SK-N-SH (cell line): ENCODE measurements at places on chromosomes 6 and 20.

DNA sequence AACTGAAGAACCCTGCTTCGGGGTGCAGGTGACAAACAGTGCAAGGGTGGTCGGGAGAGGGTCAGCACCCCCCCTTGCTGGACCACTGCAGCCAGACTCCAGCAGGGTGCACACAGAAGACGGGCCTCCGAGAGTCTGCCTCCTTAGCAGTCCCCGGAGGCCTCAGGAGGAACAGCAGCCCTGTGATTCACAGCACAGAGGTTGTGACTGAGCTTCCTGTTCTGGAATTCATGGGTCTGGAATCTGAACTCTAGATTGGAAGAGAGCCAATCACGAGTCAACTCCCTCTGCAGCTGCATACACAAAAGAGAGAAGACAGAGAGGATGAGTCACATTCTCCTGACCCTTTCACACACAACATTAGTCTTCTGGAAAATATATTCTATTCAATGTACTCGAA, 249.0 kb upstream of the OPRM1 start:
- DNase-seq, result peak; percentile 20

GRCh38 chr6:150813319-150813992, 52.0 kb upstream of the MTHFD1L start:
- no peak for DNase-seq

DNA sequence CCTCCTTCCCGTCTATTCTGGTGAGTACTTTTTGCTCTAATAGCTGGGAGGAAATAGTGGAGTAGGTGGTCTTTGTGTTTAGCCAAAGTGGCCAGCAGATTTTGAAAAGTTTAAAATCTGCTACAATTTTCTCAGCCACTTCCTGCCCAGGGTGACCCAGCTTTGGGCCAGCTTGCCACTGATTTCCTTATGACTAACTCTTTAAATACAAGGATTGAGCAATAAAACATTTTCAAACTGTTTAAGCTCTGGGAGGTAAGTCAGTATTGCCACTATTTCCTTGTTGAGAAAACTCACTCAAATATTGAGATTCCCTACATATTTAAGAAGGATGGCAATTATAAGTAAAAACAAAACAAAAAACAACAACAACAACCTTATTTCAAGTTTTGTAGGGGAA, 54.5 kb downstream of the TRMT11 start:
- no peak for DNase-seq

GRCh38 chr20:305745-306144, 8.4 kb downstream of the ZCCHC3 start:
- no peak for DNase-seq

- no peak for DNase-seq
Observed at GRCh38 chr6:157681041-157681650, 141.9 kb upstream of the SNX9 start.

DNA sequence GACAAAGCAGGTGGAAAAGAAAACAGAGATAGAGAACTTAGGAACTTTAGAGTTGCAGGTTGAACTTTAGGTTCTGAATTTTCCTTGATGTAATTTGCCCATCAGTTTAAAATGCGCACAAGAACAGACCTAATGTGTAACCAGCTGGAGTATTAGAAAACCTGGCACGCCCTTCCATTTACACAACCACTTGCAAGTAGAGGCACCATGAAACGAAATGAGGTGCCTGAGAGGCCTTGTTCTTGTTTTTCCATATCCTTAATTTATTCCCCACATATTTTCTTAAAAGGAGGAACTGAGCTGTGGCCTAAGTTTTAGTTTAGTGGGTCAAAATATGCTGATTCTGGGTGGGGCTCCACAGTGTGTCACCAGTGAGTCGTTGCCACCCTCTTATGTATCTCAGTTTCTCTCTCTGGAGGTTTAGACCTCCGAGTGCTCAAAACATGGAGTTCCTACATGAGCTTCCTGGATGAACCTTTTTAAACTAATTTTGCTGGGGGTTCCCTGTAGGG, 17.2 kb upstream of the IL22RA2 start:
- no peak for DNase-seq

DNA sequence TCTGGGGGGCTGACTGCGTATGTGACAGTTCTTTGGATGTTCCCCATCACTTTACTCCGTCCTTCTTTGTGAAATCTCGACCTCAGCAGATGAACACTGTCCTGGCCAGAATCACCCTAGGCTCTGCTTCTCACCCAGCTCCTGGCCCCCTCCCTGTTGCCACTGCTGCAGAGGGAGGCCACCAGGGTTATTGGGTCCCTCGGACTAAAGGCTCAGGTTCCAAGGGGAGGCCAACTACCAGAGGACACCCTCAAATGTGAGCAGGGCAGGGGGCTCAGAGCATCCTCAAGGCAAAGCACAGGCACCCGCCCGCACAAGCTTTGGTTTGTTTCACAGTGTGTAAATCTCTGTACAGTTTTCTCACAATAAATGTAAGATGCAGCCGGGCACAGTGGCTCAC, 269.9 kb downstream of the UST start:
- DNase-seq, result no peak

- no peak for DNase-seq
Observed at GRCh38 chr6:3739311-3739897, 12.1 kb downstream of the PXDC1 start.

DNA sequence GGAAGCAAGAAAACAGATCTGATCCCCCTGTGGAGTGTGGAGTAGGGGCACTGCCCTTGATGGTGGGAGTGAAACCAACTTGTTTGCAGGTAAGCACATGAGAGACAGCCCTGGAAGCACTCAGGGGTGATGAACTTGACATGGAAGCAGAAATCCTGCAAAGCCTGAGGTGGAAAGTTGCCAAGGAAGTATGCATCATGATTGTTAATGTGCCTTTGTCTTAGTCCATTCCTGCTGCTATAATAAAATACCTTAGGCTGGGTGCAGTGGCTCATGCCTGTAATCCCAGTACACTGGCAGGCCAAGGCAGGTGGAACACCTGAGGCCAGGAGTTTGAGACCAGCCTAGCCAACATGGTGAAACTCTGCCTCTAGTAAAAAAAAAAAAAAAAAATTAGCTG, 40.2 kb upstream of the IFNGR1 start:
- no peak for DNase-seq

DNA sequence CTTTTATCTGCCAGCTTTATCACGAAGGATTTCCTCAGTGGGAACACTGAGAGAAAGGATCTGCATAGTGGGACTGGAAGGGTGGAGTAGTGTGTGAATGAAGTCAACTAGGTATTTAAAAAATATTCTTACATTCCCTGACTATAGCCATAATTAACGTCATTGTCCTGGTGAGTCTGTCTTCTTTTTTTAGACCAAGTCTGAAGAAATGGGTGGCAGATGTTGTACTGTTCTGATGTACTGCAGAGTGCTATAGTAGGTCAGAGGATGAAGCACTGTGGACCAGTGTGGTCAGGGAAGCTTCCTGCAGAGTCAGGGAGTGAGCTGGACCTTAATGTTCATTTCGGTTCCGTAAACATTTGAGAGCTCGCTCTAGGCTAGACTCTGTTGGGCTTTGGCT, 11.9 kb downstream of the TULP4 start:
- no peak for DNase-seq

GRCh38 chr6:21109391-21110178, 484.0 kb upstream of the SOX4 start:
- no peak for DNase-seq

- no peak for DNase-seq
Observed at GRCh38 chr6:41601248-41601549, 37.1 kb upstream of the MDFI start.

DNA sequence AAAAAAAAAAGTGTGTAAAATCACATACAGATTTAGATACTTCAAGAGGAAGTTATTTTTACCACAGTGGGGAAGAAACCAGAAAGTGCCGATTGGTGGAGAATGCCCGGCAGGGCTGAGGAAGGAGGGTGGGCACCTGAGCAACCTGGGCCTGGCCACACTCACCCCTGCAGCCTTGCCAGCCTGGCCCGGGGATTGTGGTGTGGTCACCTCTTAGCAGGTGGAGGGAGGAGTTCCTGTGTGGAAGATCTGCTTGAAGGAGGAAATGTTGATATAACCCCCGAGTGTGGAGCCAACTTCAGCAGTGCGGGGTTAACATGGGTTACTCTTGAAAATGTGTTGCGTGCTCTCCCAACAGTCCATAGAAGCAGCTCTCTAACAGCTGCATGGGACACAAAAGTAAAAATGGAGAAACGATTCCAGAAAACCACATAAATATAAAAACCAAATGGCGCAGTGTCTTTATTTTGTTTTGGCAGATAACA, 14.7 kb downstream of the UST start:
- no peak for DNase-seq

DNA sequence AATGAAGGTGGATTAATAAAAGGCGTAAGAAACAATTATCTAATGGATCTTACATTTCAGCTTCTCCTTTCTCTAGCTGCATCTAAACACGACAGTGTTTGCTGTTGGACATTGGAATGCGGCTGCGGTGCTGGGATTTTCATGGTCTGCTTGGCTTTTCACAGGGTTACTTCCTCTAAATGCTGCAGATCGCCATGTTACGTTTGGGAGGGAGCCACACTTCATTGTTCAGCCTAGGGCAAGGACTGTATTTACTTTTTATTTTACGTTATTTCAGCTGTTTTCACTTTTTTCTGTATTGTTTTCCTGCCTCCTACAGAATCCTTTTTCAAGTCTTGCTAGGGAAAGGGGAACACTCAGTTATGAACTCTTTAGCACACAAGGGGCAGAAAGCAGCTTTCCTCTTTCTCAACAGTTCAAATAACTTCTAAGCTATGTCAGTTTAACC, 97.9 kb upstream of the MTHFD1L start:
- no peak for DNase-seq

DNA sequence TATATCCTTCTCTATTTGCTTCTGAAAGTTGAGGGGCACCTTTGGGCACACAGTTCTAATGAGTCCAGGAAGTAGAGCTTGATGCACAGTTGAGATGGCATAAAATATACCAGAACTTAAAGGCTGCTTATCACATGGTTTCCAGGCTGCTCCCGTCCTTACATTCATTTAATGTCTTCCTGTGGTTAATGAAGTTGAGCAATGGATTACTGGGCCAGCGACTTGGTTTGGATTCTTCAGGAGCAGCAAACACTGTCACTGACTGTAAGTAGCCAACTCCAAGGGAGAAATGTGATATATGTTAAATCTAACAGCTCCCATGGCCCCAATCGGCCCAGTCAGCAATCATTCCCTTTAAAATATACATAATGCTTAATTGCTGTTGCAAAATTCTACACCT, 9.0 kb upstream of the TSHZ2 start:
- no peak for DNase-seq

DNA sequence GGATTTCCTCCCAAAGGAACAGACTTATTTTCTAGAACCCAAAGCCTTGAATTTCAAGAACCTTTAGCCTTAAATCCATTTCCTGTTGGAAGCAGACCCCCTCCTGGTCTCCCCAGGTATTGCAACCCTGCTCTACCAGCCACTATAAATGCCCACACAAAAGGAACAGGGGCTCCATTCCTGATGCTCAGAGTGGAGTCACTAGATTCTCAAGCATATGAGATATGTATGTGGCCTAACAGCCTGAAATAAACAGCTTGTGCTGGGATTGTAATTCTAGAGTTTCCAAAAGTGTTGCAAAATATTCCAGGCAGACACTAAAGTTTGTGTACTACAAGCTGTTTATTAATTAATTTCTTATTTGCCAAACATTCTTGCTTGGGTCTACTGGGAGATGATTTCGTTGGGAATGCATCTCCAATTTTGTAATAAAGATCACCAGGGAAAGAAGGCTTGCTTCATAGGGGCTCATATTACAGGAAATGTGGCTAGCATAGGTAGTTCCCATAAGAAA, 44.8 kb downstream of the RIPOR3 start:
- DNase-seq, result no peak

DNA sequence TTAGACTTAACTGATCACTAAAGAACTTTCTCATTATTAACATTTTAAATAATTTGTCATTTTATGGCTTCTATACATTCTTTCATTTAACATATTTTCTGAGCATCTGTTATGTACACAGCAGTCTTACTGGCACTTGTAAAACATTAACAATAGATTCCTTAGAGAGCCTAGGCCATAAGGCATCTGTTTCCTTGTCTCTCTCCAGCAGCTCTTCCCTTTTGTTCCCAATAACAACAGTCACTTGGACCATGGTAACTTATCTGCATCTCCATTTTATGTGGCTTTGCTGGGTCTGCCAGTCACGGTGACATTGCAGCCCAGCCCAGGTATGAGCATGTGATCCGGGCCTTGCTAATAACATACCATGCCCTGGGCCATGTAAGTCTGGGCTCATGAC, 11.7 kb upstream of the TASP1 start:
- DNase-seq, result no peak

GRCh38 chr6:15768999-15769398, 106.2 kb upstream of the DTNBP1 start:
- no peak for DNase-seq

GRCh38 chr6:20833881-20834515, 299.7 kb downstream of the CDKAL1 start:
- no peak for DNase-seq

GRCh38 chr20:10504994-10505730, 70.1 kb downstream of the SLX4IP start:
- DNase-seq, result no peak

GRCh38 chr6:144349690-144350527, 64.8 kb downstream of the UTRN start:
- no peak for DNase-seq

- no peak for DNase-seq
Observed at GRCh38 chr6:137910424-137910834, 43.4 kb downstream of the TNFAIP3 start.

GRCh38 chr20:4366076-4366475, 350.7 kb upstream of the RNF24 start:
- no peak for DNase-seq

- DNase-seq, result no peak
Observed at GRCh38 chr6:119446609-119447008, 97.0 kb upstream of the MAN1A1 start.

- no peak for DNase-seq
Observed at GRCh38 chr6:26122402-26122792, 35.2 kb downstream of the HFE start.

GRCh38 chr20:33719277-33719988, 677 bp downstream of the PXMP4 start:
- no peak for DNase-seq

GRCh38 chr6:110390404-110390803, 25.0 kb downstream of the DDO start:
- no peak for DNase-seq

GRCh38 chr20:56801971-56802755, 173.1 kb downstream of the TFAP2C start:
- no peak for DNase-seq

GRCh38 chr20:44009679-44009992, 95.0 kb downstream of the TOX2 start:
- DNase-seq, result no peak
